ENCODE measurements at places on chromosomes 5 and 9.

DNA sequence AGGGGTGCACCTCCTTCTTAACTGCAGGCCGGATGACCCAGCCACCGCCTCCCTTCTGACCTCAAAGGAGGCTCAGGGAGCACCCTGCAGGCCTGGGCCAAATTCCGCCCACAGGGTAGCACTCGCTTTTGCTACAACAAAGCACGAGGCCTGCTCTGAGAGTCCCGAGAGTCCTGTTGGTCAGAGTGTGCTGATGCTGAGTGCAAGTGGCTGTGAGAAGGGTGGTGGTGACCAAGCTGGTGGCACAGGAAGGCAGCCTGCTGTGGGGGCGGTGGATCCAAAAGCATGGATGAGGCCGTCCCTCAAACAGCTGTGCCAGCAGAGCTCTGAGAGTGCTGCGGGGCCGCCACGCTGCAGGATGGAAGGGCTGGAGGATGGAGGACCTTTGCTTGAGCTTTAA, 101.8 kb downstream of the AK8 start:
- DNase-seq: no peak

DNA sequence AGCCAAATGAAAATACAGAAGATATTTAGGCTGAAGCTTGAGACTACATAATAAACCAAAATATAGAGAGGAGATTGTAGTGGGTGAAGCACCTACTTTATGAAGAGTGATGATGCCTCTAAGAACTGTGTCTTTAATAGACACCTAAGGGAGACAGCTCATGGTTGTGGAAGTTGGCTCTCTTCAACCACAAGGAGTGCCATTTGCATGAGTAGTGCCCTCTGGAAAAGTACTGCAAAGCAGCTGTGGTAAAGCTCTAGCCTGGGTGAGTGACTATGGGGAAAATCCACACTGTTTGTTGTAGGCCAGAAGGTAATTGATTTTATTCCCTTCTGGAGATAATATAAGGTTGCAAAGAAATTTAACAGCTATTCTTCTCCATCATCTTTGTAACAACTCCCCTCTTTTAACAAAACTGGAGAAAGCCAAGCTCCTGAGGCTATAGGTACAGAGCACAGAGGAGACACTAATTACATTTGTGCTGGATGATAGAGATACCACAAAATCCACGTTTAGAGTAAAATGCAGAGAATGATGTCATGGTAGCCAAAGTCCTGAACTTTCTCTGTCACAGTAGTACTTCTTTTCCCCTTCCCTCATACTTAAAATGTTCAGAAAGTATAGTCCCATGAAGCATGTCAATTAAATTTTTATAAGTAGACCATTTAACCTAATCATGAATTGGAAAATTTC, 122.8 kb downstream of the STARD4 start:
- no peak for DNase-seq

GRCh38 chr5:101142102-101142501, 239.0 kb upstream of the ST8SIA4 start:
- no peak for DNase-seq

DNA sequence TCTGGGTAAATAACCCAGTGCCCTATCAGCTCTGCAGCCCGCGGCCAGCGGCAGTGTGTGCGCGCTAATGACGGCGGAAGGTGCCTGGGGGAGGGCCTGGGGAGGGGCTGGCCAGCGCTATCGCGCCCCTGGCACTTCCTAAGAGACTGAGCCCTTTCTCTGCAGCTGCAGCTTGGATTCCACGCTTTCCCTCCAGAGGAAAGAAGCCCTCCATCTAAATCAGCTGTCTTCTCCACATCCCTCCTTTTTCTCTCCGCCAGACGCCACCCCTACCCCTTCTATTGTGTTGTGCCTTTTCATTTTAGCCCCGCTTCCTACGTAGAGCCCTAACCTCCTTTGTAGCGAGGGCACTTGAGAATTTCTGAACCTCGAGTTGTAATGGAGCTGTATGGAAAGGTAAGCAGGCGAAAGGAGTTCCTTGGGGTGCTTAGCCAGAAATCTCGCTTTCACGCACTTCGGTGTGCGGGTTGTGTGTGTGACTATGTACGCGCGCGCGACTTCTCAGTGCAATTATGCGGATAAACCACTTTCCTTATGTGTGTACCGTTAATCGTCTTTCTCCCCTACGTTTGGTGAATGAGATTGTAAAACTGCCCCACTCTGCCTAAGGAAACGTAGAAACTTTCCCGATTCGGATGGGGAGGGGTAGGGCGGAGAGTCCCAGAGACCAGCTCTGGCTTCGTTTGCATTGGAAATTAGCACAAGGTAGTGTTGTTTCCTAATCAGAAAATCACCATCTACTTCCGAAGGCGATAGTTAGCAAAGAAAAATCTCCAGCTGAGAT, 664 bp upstream of the RAB3C start:
- no peak for DNase-seq

- DNase-seq: no peak
Observed at GRCh38 chr9:77673941-77674791, 26.0 kb upstream of the GNA14 start.

DNA sequence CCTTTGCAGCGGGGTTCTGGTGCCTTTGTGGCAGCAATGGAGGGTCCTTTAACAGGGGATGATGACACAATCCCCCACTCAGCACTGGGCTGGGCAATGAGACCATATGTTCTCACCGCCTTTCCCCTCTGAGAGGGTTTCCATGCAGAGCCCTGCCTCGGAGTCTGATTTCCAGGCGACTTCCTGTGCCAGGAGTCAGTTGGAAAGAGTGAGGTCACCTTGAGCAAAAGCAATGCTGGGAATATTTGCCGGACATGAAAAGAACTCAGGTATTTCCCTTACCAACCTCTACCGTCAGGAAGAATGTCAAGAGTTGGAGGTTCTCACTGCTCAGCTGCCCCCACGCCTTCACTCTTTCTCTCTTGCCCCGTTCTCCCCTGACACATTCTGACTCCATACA, 284.2 kb upstream of the IRX1 start:
- DNase-seq: no peak

GRCh38 chr9:129368444-129368978, 190.4 kb upstream of the IER5L start:
- no peak for DNase-seq

DNA sequence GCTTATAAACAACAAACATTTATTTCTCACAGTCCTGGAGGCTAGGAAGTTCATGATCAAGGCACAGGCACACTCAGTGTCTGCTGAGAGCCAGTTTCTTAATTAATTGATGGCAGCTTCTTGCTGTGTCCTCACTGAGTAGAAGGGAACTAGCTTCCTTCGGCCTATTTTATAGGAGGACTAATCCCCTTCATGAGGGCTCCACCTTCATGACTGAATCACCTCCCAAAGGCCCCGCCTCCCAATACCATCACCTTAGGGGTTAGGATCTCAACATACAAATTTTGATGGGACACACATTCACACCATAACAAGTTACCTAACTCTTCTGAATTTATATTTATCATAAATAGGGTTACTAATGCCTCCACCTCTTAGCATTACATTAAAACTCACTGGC, 129.8 kb downstream of the GNAQ start:
- no peak for DNase-seq

DNA sequence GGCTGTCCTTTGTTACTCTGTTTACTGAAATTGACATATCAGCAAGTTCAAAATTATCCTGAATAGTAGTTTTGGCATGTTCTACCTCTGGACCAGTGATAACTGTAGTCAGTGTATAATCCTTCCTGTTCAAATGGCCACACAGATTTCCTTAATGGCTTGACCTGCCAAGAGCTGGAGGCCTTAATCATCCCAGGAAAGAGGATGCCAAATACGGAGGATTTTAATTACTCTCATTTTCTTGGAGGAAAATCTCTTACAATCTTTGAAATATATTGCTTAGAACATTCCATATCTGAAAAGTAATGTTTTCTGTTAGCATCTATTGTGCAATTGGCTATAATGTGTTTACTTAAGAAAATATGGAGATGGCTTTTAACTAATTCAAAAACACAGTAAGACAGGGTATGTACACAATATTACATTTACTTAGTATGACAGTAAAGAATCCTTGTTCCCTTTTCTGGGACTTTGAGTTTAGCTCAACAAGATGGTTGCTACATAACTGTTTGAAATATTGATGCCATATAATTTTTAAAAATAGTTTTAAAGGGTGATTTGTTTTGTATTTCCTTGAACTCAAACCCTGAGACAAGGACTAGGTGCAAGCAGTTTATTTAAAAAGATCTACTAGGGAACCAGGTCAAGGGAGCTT, 68.9 kb upstream of the SELENOP start:
- no peak for DNase-seq

DNA sequence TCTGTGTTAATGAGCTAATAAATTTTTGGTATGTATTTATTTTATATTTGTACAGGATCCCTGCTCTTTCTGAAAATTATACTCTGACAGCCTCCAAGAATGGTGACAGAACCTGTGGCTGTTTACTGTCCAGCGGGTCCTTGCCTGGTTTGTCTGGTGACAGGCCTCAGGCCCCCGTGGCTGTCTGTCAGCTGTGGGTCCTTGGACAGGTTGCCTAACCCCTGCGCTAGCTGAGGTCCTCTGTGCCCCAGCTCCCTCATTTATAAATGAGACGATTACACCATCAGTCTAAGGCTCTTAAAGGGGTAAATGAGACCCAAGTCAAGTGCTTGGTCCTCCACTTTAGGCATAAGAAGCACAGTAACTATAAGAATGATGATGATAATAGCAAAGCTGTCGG, 125.1 kb upstream of the COL5A1 start:
- DNase-seq: no peak

- no peak for DNase-seq
Observed at GRCh38 chr9:38432922-38433510, 8.8 kb upstream of the IGFBPL1 start.

DNA sequence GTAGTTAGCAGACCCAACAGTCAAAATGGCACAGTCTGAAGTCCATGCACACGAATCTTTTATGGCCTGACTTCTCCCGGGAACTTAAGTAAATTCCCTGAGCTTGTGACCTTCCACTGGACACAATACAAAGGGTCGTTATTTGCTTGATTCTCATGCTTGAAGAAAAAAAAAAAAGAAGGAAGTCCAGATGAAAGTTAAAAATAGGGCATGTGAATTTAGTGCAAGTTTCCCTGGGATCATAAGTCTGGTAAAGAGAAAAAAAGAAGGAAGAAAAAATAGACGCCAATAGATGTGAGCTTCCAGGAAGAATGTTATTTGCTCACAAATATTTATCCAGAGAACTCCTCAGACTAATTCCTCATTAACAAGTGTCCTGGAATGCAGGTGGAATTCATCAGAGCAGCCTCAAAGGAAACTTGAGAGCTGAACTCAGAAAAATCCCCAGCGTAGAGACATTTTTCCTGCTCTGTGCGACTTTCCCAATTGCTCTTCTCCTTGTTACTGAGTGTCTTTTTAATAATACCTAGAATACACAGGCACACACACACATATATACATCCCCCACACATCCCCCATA, 616.3 kb downstream of the EBF1 start:
- no peak for DNase-seq

DNA sequence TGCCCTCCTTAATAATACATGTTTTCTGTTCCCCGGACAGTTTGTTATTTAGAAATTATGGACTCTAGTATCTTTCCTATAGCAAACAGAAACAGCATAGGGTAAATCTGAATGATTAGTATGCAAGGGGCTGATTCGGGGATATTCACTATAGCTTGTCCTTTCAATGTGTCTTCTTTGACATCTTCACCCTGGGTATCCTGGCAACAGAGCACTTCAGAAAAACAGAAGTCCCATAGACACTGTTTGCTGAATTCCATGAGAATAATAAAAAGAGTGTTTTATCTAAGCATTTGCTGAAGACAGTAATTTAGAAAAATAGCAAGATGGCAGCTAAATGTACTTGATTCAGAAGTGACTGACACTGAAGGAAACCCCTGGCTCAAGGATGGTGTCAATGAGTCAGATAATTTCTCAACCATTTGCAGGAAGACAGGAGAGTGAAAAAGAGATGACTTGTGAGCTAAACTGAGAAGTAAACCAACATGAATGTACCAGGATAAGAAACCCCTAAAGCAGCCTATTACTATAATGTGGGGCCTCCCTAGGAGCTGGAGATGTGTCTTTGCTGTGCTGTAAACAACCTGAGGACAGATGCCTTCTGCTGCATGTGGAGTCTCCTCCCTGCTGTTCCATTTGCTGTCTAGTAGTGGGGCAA, 246.2 kb downstream of the MAN2A1 start:
- DNase-seq: no peak

DNA sequence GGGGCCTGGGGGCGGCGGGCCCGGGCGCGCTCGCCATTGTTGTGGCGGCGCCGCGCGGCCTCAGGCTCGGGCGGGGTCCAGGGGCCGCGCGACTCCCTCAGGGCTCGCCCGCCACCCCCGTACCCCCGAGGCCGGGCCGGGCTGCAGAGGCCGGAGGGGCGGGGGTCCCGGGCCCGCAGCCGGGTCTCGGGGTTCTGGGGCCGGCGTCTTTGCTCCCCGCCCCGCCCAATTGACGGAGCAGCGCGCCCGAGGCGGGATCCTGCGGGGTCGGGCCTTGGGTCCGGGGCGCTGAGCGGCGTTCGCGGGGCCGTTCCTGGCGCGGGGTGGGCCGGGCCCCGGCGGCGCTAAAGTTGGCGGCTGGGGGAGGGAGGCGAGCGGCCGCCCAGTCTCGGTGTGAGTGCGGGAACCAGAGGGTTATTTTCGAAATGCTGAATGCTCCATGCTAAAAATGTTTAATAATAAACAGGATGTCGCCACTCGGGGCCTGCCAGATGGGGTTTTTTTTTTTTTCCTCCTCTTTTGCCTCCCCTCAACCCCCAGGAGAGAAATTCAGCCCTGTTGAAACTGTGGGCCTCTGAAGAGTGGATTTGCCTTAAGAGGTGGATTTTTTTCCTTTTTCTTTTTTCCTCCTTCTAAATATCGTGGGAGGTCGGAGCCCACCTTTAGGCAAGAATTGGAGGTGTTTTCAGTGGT, 724 bp downstream of the PRRC2B start:
- peak; percentile 56 for DNase-seq

- no peak for DNase-seq
Observed at GRCh38 chr9:132631280-132631679, 38.5 kb downstream of the DDX31 start.

DNA sequence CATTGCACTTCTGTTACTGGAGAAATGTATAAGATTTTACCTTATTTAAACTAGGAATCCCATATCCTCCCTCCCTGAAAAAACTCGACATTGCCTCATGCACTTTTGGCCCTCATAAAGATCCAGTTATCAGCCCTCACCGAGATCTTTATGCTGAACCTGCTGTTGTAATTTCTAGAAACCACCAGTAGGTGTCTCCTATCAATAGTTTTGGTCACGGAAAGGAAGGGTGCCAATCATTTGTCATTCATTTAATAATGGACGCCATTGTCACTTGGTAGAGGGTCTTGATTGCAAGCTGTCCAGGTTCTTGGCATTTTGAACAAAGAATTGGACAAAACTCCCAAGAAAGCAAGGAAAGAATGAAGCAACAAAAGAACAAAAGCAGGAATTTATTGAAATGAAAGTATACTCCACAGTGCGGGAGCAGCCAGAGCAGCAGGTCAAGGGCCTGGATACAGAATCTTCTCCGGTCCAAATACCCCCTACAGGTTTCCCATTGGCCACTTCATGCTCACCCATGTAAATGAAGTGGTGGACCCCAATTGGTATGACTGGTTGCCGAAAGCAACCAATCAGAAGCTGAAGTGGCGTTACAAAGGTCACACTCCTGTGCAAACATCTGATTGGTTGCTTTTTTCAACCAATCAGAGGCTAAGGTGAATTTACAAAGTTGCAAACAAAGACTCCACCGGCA, 524.3 kb downstream of the PSAT1 start:
- DNase-seq: no peak

- DNase-seq: no peak
Observed at GRCh38 chr5:28310696-28311095, 1272.3 kb upstream of the CDH9 start.

- DNase-seq: no peak
Observed at GRCh38 chr9:112872019-112872418, 18.7 kb downstream of the SLC46A2 start.

GRCh38 chr9:69894720-69895119, 74.1 kb downstream of the CFAP95 start:
- DNase-seq: no peak

- no peak for DNase-seq
Observed at GRCh38 chr5:33237471-33237870, 203.3 kb upstream of the TARS1 start.
